GDM1 (cell line): ENCODE measurements at places on chromosomes 5 and 9.
A peak's percentile ranks its signal among the peaks of the same experiment; 100 is the strongest.

- DNase-seq, result no peak
Observed at GRCh38 chr5:55994495-55994997, at the start of gene IL6ST. TSS of gene IL6ST (minus strand) at chr5:55994963. CDS start at chr5:55976278, 18,685 bp downstream.

DNA sequence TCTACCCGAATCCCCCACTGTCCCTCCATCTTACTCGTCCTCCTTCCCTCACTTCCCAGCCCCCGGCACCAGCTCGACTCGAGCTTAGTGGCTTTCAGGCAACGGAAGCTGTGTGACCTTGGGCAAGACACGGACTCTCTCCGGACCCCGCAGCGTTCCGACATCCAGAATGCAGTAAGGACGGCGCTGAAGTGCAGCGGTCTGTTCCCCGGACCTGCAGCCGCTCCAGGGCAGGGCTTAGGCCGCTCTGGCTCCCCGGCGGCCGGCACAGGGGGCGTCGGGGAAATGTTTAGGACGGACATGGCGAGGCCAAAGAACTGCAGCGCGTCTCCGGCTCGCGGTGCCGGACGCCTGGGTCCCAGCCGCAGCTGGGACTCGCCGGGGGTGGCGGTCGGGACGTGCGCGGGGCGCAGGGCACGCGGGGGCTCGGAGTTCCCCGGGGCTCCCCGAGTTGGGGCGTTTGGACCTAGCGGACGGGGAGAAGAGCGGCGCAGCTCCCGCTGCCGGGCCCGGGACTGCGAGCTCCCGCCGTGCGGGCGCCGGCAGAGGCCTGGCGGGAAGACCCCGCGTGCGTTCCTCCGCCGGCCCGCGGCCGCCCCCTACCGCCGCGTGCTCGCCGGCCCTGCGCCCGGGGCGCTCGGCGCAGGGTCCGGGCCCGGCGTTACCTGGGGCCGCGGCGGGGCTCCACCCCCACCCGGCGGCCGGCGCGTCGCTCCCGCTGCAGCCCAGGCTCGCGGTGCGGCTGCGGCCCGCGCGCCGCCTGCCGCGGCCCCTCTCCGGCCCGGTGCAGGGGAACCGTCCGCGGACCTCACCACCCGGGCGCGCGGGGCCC, 5.6 kb upstream of the RNF44 start:
- DNase-seq, result peak; percentile 46

DNA sequence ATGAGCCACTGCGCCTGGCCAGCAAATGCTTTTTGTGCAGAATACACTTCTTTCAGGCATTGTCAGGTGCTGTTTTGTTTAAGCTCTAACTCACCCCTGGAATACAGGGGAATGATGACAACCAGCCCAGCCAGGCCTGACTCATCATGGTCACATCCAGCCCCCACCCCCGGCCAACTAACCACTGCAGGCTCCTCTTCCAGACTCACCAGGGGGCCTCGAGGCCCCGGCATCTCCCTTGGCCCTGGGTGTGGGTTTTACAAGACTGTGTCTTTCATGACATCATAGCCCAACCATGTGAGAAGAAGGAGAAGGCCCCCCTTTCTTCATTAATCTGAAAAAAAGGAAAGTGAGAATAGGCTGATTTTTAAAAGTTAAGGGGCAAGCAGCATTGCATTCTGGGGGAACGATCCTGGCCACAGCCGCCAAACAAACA, 35.5 kb downstream of the OLFML2A start:
- no peak for DNase-seq

GRCh38 chr9:4829969-4830368, 37.2 kb downstream of the RCL1 start:
- no peak for DNase-seq

GRCh38 chr5:101675510-101676219, 620.4 kb downstream of the SLCO4C1 start:
- no peak for DNase-seq

DNA sequence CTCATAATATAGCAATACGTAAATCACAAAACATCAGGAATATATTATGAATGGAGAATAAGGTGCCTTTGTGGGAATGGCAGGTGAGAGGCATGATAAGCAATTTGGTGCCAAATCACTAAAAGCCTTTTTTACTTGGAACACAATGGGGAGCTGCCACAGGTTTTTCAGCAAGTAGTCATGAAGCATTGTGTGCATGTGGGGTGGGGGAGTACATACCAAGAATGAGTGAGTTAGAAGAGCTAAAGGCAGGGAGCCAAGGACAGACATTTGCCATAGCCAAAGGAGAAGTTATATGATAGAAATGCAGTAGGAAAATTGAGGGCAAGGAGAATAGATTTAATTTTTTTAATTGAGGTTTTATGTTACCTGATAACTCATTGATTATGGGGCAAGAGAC, 445.0 kb upstream of the SMC2 start:
- no peak for DNase-seq

GRCh38 chr9:74696520-74696919, 191.2 kb downstream of the TRPM6 start:
- no peak for DNase-seq

- no peak for DNase-seq
Observed at GRCh38 chr9:33320568-33321261, 30.4 kb downstream of the NFX1 start.

GRCh38 chr9:105117234-105117633, 127.2 kb upstream of the SLC44A1 start:
- DNase-seq, result no peak

DNA sequence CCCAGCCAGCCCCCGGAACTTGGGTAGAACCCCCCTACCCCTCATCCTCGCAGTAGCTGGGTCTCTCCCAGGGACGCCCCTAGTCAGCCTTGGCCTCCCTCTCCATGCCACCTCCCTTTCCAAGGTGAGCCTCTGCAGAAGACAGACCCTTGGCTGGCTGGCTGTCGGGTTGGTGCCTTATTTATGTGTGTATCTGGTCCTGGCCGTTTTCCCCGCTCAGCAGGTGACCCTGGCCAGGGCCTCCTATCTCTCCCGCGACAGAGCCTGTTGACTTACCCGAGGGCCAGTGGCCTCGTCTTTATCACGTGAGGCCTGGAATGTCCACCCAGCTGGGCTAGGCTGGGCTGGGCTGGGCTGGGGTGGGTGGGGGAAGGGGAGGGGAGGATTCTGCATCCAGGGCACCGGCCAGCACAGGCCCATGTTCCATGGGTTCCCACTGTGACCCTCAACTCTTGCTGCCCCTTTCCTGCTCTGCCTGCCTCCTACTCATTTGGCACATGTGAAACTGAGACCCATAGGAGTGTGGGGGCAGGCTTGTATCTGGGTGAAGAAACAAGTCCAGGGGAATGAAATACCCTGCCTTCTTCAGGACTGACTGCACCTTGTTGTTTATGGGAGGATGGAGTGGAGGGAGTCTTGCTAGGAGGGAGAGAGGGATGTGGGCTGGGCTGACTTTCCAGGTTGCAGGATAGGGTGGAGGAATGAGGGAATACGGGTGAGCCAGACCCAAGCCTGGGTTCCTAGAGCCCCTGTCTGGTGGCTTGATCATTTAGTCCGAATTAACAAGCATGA, 3.1 kb downstream of the CXXC5 start:
- no peak for DNase-seq

DNA sequence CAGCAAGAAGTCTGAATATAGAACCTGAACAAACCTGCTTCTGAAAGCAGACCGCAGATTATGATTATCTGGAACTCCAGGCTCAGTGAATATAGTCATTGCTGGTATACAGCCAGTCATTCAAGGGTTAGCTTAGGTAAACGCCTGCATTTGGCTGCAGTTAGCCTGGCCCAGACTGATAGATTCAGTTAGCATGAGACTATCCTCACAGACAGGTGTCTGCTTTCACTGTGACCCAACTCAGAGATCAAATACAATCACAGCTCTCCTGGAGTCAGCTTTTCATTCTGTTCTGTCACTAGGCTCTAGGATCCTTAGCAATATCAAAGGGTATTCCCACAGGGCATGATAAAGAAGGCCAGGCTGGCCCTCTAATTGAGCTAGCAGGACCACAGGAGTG, 138.6 kb upstream of the PLCXD3 start:
- DNase-seq, result no peak

GRCh38 chr9:112316258-112316943, 17.0 kb downstream of the PTBP3 start:
- DNase-seq, result no peak

DNA sequence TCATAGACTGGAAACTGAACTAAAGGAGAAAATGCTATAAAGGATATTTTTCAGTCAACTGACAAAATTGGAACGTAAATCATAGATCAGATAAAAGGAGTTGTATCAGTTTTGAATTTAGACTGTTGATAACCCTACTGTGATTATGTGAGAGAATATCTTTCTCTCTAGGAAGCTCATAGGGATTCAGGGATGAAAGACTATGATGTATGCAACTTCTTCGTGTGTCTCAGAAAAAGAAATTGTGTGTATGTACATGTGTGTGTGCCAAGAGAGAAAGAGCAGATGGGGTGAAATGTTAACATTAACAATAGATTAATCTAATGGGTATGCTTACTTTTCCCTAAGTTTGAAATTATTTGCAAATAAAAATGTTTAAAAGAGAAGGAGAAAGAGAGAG, 30.7 kb upstream of the C5orf58 start:
- no peak for DNase-seq

DNA sequence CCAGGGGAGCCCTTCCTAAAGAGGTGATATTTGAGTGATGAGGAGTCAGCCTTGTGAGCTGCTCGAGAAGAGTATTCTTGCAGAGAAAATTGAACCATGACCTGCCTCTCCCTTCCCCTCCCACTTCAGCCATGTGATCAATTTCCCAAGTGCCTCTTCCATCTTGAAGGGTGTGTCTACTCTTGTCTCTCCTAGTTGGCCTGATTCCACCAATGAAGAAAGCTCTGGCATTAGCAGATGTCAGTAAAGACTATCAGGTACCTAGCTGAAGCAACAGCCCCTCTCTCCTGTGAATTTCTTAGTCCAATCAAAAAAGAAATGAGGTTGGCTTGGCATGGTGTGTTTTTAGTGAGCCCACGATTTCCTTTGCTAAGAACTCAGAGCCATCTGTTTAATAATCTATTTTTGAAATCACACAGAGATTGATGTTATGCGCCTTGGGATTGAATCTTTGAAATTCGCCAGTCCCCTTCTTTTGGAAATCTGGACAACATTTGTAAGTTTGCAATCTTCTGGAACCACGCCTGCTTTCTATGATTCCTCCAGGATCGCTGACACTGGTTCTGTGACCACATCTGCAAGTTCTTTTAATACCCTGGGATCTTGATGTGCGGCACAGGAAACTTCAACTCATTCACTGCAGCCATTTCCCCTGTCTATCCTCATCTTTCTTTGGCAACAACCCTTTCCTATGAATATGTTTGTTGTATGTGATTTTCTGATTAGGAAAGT, 404.6 kb downstream of the DMRT2 start:
- DNase-seq, result no peak

GRCh38 chr5:3596261-3596825, 711 bp downstream of the IRX1 start:
- DNase-seq, result no peak

GRCh38 chr5:39518516-39518915, 93.7 kb upstream of the DAB2 start:
- no peak for DNase-seq

DNA sequence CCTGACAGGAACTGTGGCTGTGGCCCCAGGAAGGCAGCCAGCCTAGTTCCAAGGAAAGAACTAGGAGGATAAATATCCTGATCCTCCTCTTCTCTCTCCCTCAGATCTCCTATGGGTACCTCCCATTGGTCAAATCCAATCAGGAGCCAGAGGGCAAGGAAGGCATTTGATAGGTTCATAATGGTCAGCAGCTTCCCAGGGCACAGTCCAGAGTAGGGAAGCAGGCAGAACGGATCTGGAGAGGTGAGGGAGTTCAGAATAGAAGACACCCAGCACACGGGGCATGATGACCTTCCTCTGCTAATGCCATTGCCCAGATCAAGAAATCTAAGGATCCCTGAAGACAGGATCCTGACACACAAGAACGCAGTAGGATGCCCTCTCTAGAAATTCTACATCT, 8.6 kb downstream of the ABLIM3 start:
- DNase-seq, result no peak

- DNase-seq, result peak; percentile 70
Observed at GRCh38 chr5:36423578-36424307, 122.0 kb upstream of the RANBP3L start.

GRCh38 chr5:34738381-34738780, 82.3 kb downstream of the RAI14 start:
- DNase-seq, result no peak

- no peak for DNase-seq
Observed at GRCh38 chr9:115167175-115167574, 49.2 kb upstream of the TNC start.

DNA sequence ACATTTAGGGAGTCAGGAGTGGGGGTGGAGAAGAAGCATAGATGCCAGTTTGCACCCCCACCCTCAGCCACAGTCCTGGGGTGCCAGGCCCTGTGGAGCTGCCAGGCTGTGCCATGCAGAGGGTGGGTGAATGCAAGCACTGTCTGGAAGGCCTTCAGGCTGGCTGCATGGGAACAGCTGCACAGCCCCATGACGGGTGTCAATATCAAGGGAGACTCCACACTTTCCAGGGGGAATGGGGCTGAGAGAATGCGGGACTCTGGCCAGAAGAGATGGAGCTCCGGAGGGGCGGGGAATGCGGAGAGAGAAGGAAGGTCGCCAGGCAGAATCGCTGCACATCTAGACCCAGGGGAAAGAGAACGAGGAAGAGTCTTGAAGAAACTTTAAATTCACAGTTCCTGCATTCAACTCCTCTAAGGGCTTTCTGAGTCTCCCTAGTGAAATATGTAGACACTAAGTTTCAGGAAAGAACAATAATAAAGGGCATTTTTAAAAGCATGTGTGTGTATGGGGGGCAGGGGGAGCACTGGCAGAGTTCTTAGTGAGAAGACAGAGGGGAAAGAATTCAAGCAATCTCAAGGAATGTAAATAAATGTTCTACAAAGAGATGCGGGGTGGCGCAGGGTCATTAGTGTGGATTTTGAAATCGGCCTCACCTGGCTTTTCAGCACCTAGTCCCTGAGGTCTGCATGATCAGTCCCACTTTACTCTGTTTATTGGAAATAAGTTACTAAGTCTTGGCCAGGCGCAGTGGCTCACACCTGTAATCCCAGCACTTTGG, 59.1 kb downstream of the BOD1 start:
- no peak for DNase-seq

GRCh38 chr5:44663991-44664710, 144.6 kb upstream of the MRPS30 start:
- no peak for DNase-seq

DNA sequence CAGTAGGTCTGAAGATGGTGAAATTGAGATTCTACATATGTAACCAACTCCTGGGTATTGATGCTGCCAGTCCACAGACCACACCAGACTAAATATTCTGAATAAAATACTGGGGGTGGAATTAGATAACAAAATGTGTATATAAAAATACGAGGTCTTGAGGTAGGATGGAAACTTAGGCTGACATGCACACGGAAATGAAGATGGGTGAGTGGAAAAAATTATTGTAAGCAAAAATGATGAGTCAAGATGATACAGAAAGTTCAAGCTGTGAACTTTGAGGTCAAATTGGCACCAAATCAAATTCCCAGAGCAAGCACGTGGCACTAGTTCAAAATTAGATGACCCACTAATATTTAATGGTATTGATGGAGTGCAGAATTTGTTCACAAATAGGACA, 713.4 kb upstream of the ACO1 start:
- no peak for DNase-seq

- DNase-seq, result no peak
Observed at GRCh38 chr5:140141241-140141640, 15.5 kb downstream of the IGIP start.
